NCI-H446 (cell line): ENCODE measurements at places on chromosomes 7 and 10.
A peak's percentile ranks its signal among the peaks of the same experiment; 100 is the strongest.

DNA sequence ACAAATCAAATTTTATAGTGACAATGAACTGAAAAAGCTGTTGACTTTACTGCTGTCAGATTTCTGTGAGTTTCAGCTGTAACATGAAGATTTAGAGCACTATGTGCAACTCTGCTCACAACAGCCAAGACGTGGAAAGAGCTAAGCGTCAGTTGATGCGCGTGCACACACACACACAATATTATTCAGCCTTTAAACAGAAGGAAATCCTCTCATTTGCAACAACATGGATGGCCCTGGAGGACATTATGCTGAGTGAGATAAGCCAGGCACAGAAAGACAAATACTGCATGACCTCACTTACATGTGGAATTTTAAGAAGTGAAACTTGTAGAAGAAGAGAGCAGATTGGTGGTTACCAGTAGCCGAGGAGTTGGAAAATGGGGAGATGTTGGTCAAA lies 82.8 kb upstream of the FRMD4A start:
- no peak for DNase-seq

DNA sequence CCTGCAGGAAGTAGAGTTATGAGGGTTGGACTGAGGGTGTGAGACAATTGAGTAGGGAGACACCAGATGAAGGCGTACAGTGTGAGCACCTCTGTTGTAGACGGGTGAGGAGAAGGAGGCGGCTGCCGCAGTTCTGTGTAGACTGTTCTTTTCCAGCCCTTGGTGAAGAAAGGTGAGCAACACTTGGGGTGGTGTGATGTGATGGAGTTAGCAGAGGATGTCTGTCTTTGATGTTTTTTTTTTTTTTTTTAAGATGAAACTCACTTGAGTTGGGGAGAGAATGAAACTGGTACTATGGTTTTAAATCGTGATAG lies 42.8 kb upstream of the RNF216 start:
- DNase-seq, result no peak

GRCh38 chr10:74900297-74900696 lies 73.9 kb downstream of the KAT6B start:
- DNase-seq, result no peak

- no peak for DNase-seq
These were observed 851.5 kb upstream of the COBL start for GRCh38 chr7:52168085-52168484.

- no peak for DNase-seq
These were observed 576.0 kb upstream of the DPP6 start for GRCh38 chr7:153476166-153476565.

DNA sequence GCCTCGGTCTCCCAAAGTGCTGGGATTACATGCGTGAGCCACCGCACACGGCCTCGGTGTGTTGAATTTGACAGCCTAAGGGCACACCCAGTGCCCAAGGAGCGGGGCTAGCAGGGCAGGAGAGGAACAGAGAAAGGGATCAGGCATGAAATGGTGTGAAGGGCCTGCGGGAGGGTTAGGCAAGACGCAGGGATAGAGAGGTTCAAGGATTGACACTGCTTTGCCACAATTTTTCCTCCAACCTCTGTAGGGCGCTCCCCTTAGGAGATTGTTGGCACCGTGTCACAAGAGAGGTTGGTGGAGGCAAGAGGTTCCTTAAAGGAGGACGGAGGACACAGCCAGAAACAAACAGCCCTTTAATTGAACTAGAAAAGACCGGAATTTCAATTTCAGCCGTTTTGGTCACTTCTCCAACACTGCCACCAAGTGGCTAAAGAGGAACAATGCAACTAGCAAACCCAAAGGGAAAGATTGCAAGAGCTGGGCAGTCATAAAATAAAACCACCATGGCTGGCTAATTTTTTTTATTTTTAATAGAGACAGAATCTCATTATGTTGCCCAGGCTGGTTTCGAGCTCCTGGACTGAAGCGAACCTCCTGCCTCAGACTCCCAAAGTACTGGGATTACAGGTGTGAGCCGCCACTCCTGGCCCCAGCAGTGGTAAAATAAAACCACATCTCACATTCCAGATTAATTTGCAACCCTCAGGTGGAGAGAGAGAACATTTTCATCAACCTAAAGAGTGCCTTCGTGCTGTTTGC lies 6.9 kb upstream of the CREB3L2 start:
- DNase-seq, result peak; percentile 77

- peak; percentile 61 for DNase-seq
These were observed 144.5 kb downstream of the NEURL1 start for GRCh38 chr10:103637927-103638557.

GRCh38 chr10:74371696-74372095 lies 220.7 kb downstream of the ADK start:
- no peak for DNase-seq

GRCh38 chr7:157561816-157562410 lies 225.1 kb downstream of the DNAJB6 start:
- DNase-seq, result no peak

GRCh38 chr10:74913377-74913979 lies 87.1 kb downstream of the KAT6B start:
- DNase-seq, result no peak

GRCh38 chr10:114879541-114880158 lies 58.1 kb downstream of the FHIP2A start:
- no peak for DNase-seq

DNA sequence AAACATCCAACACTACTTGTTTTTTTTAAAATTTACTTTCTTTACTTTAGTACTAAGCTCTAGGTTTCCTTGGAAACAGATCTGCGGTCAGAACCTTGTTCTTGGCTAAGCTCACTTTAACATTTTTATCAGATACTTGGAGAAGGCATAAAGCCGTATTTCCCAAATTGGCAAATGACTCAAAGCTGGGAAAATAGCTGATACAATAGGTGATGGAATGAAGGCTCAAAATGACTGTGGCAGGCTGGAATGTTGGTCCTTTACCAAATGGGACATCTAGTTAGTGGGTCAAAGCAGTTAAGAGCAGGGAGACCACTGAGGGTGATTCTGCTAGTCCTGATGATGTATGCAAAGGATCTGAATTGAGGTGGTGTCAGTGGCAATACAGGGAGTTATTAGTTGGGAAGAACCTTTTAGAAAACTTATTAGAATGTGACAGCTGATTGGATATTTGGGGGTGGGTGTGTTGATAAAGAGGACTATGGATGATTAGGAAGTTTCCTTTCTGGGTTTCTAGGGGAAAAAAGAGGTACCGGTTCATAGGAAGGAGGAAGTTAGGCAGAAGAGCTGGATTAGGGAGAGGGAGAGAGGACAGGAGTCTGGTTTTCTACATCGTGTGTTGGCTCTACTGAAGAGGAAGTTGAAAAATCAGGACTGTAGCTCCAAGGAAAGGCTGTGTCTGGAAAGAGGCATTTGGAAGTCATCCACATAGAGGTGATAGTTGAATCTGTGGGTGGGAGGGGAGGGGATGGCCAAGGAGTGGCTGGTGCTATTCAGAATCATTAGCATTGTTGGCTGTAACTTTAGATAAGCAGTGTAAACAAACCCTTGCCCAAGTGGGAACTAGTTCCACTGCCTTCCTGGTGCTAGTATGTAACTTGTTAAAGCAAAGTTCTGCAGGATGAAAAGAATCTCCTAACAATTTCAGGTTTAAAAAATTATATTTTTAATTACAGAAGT lies 13.1 kb downstream of the PLCE1 start:
- DNase-seq, result no peak

- DNase-seq, result no peak
These were observed 839 bp upstream of the HABP2 start for GRCh38 chr10:113552014-113552413.

GRCh38 chr7:44259547-44260457 lies 59.0 kb downstream of the YKT6 start:
- DNase-seq, result no peak

DNA sequence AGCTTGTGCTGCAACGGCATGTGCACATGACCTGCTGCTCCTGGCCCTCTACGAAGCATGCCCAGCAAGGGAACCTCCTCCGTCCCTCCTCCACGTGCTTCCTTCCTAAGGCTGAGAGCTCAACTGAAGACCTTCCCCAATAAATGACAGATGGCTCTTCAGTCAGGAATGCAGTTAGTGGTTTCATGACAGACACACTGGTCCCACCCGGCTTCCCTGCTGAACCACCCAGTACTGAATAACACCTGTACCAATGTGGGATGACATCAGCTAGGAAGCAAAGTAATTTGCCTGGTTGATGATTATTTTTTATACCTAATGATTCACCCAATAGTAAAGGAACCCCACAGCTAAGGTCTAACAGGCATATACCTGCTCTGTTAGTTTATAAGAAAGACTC lies 69.1 kb downstream of the SCRN1 start:
- DNase-seq, result no peak

DNA sequence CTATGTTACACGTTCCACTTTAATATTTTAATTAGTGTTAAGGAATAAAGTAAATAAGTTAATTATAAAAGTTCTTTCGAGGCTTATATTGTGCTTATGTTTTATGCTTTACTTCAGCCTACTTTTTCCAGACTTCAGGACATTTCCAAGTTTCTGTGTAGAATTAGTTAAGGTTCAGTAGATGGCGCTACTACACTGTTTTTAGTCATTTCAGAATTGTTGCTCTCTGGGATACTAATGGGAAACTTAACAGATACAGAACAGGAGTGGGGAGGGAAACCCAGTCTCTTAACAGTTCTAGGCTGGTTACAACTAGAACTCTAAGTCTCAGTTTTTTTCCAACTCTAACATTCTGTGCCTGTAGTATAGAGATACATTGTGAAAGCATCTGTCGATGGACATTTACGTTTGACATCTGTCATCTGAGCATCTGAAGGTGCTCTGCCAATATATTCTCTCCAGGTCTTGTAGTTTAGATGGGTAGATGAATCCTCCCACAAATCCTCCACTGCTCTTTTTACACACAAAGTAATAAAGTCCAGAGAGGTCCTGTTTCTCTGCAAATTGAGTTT lies 56.8 kb upstream of the FAM171A1 start:
- peak; percentile 55 for DNase-seq

DNA sequence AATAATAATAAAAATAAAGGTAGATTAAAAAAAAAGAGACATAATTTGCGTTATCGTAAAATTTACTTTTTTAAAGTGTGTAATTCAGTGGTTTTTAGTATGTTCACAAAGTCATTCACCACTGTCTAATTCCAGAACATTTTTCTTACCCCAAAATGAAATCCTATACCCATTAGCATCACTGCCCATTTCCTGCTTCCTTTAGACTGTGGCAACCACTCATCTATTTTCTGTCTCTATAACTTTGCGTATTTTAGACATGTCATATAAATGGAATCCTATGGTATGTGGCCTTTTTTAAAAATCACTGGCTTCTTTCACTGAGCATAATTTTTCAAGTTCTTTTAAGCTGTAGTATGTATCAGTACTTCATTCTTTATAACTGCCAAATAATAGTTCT lies 53.6 kb downstream of the KAT6B start:
- no peak for DNase-seq

DNA sequence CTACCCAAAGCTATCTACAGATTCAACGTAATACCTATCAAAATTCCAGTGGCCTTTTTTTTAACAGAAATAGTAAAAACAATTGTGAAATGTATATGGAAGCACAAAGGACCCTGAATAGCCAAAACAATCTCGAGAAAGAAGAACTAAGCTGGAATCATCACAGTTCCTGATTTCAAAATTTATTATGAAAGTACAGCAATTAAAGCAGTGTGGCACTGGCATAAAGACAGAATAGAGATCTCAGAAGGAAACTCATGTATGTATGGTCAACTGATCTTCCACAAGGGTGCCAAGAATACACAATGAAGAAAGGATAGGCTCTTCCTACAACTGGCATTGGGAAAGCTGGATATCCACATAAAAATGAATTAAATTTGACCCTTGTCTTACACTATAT lies 23.2 kb downstream of the PNLIPRP3 start:
- no peak for DNase-seq

DNA sequence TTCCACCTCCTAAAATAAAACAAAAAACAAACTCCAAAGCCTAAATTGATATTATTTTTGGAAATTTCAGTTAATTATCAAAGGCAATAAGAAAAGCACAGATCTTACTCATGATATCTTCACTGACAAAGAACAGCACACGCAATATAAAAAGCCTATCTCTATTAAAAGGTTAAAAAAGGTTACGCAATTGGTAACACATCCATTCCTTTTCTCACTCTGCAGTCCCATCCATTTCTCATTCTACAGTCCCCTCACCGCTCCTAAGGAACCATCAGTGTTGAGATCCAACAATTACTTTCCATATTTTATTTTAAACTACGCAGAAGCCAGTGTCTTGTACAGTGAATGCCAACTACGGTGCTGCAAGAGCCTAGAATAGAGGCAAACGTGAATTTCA lies 1.3 kb downstream of the SEC61G start:
- no peak for DNase-seq

- no peak for DNase-seq
These were observed 6.8 kb upstream of the HIPK2 start for GRCh38 chr7:139784648-139785047.

GRCh38 chr10:19904202-19904661 lies 88.0 kb downstream of the PLXDC2 start:
- no peak for DNase-seq

DNA sequence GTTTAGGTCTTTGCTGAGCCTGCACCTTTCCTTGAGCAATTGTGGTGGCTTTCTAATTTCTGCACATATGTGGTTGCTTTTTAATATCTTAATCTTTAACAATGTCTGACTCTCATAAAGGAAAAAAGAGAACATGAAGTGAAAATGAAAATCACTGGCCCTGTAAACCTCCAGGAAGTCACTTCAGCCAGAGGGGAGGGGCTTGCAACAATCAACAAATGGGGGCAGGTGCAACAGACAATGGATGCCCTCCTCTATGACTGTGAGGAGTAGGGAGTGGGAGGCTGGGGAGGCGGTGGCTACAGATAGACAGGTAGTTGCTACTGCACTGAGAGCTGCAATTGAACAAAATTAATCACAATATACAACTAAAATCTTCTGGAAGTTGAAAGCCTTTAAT lies 1377.4 kb downstream of the XPNPEP1 start:
- DNase-seq, result no peak

DNA sequence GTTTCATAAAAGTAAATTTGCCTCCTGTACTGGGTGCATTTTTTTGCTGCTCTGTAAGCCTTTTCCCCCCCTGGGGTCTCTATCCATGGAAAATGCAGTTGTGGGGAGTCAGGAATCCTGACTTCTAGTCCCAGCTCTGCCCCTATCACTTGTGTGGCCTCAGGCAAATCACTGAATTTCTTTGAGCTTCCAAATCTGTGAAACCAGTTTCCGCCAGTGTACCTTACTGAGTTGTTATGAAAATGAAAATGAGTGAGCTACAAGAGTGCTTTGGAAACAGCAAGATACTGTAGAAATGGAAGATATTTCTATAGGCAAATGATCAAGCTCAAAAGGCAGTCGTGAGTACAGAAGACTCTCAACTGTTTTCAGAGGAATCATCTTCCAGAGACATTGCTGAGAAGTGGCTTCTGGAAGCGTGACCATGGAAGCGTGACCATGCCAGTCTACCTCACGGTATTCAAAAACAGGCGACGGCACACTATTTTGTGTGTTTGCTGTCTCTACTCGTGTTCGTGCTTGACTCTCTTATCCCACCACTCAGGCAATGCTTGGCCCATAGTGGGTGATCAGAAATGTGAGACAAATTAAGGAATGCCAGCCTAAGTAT lies 107.4 kb downstream of the ATXN7L1 start:
- DNase-seq, result no peak

- no peak for DNase-seq
These were observed 91.1 kb downstream of the OR13A1 start for GRCh38 chr10:45224219-45224841.

GRCh38 chr10:34274906-34275305 lies 540.2 kb downstream of the PARD3 start:
- no peak for DNase-seq
